ENCODE measurements at places on chromosomes 3 and 15.
A peak's percentile ranks its signal among the peaks of the same experiment; 100 is the strongest.

GRCh38 chr3:100263583-100263982 is 2.8 kb downstream of the TBC1D23 start:
- DNase-seq: no peak

- DNase-seq: no peak
Observed at GRCh38 chr3:77319711-77320110, 279.8 kb downstream of the ROBO2 start.

GRCh38 chr15:45918839-45919238 is 284.0 kb downstream of the SQOR start:
- no peak for DNase-seq

DNA sequence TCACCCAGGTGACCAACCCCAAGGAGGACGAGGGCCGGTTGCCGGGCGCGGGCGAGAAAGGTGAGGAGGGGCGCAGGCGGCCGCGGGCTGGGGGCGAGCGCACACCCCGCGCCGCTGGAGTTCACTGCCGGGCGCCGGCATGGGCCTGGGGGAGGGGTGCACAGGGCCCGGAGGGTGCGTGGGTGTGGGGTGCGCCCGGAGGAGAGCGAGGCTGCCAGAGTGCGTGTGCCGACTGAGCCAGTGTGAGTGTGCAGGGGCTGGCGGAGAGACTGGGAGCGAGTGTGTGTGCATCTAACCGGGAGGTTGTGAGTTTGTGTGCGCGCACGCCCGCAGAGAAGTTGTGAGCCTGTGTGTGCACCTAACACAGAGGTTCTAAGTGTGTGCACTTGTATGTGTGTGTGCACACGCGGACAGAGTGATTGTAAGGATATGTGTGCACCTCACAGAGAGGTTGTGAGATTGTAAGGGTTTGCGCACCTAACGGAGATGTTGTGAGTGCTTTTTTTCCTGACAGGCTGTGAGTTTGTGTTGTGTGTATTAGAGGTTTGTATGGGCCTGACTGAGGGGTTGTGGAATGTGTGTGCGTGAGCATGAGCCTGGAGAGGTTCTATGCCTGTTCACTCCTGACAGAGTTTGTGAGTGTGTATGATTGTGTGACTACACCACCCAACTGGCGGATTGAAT is 681 bp downstream of the CTDSPL start:
- DNase-seq: peak; percentile 31

- no peak for DNase-seq
Observed at GRCh38 chr15:69629631-69630161, 177.1 kb downstream of the RPLP1 start.

GRCh38 chr3:30227571-30228301 is 378.7 kb upstream of the TGFBR2 start:
- DNase-seq: no peak

DNA sequence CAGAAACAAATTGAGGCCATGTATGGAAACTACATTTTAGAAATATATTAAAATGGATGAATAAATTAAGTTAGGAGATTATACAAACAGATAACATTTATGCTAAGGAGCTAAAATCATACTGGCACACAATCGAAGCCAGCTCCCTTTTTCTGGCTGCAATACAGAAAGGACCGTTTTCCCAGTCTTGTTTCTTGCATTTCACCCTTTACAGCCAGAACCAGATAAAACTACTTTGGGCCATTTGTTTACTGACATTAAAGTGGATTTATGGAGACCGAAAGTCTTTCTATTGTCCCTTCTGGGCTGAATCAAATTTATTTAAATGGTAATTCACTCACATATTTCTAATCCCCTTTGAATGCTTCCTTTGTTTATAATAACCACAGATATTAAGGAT is 50.1 kb upstream of the CNTN3 start:
- DNase-seq: no peak

DNA sequence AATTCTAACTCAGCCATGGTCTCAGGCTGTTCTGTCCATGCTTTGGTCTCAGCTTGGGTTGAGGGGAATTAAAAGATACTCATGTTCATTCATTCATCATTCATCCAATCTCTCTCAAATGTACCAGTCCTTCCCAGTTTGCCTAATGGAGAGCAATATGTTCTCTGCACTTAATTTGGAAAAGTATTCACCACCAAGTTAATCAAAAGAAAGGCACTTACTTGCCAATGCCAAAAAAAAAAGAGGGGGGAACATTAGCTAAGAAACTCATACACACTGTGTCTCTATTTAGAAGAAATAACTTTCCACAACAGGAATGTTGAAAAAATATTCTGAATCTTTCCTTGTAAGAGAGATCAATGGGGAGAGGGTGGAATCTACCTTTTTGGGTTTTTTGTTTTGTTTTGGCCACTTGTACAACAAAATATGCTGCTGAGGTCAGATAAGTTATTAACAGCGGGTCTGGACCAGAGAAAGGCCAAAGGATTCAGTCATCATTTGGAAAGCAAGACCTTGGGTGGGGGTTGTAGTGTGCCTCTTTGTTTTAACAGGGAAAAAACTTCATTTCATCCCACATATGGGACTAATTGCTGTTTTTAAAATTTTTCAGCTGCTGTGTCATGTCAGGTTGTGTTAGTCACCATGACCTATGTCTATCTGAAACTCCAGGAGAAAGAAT is 152.3 kb downstream of the FBN1 start:
- DNase-seq: no peak

DNA sequence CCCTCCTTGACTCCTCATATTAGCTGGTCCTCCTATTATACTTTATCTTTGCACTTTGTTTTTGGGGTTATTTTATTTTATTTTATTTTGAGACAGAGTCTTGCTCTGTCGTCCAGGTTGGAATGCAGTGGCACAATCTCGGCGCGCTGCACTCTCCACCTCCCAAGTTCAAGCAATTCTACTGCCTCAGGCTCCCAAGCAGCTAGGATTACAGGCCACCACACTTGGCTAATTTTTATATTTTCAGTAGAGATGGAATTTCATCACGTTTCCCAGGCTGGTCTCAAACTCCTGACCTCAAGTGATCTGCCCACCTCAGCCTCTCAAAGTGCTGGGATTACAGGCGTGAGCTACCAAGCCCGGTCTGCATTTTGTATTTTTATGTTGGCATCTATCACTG is 126.7 kb downstream of the FOXB1 start:
- DNase-seq: no peak

All from activated CD4-positive, alpha-beta T cell treated with anti-CD3 and anti-CD28 coated beads for 1 hour (primary cell).